ENCODE measurements at places on chromosomes 4 and X. TPM values are rescaled to one million over a fixed set of nuclear protein-coding genes. Genes with fewer than 3 reads are reported as not detected.

The DCAF4L1 gene
- polyA plus RNA-seq, result 0.21 TPM

The ATP1B4 gene
- 0.45 TPM for polyA plus RNA-seq

The ATOH1 gene
- 34.2 TPM for polyA plus RNA-seq

The DOCK11 gene
- 9.7 TPM for polyA plus RNA-seq

The ZMYM3 gene
- 29.7 TPM for polyA plus RNA-seq

The SPOCK3 gene
- 22.4 TPM for polyA plus RNA-seq

The SPRY1 gene
- 97.7 TPM for polyA plus RNA-seq

DNA sequence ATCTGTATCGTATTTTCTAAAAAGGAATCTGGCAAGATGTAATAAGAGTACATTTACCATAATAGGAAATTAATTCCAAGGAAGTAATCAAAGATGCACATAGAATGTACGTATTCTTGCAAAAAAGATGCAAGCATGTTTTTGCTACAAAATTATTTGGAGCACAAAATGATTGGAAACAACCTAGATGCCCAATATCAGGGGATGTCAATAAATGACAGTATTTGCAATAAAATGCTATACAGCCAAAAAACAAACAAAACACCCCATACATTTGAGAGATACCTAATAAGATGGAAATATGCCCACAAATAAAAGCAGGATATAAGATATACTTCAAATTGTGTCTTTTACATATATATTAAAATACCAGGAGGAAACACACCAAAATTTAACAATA, 29.3 kb upstream of the MAML3 start:
- no peak for DNase-seq

- DNase-seq, result no peak
Measured at GRCh38 chr4:67333664-67334063, 211.6 kb downstream of the CENPC start.

- no peak for DNase-seq
Measured at GRCh38 chrX:8921615-8922014, 112.3 kb downstream of the FAM9B start.

- DNase-seq, result no peak
Measured at GRCh38 chr4:27934871-27935270, 1074.2 kb downstream of the STIM2 start.

DNA sequence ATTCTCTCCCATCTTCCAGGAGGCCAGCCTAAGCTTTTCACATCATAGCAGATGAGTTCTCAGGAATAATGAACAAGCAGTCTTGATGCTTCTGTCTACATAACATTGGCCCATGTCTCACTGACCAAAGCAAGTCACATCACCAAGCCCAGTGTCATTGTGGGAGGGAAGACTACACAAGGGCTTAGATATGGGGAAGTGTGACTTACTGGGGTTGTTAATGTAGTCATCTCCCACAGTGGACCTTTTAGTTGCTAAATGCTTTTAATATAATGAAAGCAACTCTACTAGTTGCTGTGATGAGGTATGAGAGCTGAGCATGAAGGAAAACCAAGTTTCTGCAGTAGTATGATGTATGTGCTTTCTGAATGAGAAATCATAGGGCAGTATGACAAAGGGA, 40.5 kb downstream of the TSPAN7 start:
- DNase-seq, result no peak

GRCh38 chr4:173014113-173014558, 154.5 kb upstream of the GALNT7 start:
- no peak for DNase-seq

DNA sequence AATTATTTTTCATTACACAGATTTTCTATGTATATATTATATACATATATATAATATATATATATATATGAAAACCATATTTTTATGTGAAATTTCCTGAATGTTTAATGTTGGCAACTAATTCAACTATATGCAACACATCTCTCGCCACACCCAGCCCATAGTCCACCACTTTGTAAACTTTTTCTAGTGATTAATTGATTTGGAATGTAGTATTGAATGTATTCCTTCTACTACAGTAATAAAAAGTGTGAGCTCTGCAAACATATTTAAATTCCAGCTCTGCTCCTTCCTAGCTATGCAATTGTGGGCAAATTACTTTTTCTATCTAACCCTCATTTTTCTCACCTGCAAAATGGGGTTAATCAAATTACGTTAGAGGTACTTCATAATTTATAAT, 187.8 kb downstream of the TEX11 start:
- DNase-seq, result no peak

DNA sequence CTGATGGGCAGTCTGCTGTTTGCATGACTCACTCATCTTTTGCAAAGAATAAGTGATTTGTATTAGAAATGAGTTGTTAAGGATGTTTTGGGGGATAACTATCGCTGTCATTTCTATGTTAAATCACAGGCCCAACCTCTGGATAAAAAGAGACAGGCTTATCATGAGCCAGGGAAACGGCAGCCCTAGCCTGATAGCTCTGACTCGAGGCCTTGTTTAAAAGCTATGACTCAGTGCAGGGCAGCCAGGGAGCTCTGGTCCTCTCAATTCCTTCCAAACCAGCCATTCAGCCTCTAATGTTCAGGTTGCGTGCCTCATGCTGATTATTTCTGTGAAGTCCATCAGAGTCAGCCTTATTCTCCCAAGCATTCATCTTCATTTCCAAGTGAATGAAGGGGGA, 305.9 kb upstream of the HAND2 start:
- peak; percentile 17 for DNase-seq

DNA sequence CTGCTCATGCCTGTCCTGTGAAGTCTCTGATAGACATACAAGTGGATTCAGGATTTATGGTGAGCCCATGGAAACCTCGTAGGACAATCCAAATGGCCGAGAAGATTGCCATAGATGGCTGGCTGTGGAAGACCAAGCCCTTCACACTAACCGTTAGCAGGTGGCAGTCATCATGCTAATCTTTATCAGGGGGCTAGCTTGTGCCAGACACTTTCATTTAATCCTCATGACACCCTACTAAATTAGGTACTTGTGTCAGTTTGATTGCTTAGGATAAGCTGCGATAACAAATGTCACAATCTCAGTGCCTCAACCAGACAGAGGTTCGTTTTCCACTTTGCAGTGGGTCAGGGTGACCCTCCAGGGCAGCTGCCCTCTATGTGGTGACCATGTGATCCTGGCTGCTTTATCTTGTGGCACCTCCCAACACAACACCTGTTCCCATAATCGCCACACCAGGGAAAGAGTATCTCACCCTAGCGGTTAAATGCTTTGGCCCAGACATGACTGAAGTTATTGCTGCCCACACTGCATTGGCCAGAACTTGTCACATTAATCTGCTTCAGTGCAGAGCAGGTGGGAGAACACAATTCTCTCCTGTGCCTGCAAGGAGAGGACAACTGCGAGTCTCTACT, 60.8 kb downstream of the REPS2 start:
- no peak for DNase-seq

DNA sequence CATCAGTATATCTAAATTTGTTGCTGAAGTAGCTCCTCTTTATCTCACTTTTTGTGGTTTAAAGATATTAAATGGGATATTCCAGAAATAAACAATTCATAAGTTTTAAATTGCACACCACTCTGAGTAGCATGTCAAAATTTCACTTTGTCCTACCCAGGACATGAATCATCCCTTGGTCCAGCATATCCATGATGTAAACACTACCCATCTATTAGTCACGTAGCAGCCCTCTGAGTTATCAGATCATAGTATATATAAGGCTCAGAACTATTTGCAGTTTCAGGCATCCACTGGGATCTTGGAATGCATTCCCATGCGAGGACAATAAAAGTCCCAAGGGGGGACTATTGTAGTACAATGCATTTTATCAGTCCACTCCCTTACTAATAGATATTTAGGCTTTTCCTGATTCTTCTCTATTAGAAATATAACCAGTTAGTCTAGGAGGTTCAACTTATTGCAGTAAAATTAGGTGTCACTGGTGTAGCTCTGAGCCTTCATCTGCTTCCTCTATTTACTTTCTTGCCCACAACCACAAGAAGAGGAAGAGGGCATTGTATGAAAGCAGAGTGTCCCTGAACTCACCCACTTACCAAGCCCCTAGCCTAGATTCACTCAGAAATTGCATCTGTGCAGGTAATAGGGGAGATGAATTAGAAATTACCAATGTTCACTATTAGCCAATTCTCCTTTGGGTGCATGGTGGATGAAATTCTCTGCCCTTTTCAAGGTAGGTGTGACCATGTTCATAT, 409.8 kb upstream of the GALNT7 start:
- no peak for DNase-seq

GRCh38 chr4:145805490-145805889, 125.5 kb downstream of the C4orf51 start:
- DNase-seq, result no peak

- no peak for DNase-seq
Measured at GRCh38 chr4:8586246-8586645, 6.1 kb downstream of the GPR78 start.

- DNase-seq, result no peak
Measured at GRCh38 chr4:128542047-128542446, 254.4 kb upstream of the PGRMC2 start.

DNA sequence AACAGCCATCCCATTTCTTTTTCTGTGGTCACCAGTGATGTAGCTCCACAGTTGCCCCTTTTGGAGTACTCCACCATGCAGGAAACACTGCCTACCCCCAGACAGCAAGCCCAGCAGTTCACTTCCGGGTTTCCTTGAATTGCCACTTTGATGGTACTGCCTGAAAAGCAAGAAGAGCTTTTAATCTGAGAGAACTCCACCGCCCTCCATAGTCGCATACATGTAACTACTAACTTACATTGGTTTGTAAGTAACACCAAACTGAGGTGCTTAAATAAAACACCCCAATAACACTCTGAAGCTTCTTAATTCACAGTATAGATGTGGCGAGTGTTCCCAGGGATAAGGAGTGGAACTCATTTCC, 53.6 kb upstream of the HPSE start:
- no peak for DNase-seq

DNA sequence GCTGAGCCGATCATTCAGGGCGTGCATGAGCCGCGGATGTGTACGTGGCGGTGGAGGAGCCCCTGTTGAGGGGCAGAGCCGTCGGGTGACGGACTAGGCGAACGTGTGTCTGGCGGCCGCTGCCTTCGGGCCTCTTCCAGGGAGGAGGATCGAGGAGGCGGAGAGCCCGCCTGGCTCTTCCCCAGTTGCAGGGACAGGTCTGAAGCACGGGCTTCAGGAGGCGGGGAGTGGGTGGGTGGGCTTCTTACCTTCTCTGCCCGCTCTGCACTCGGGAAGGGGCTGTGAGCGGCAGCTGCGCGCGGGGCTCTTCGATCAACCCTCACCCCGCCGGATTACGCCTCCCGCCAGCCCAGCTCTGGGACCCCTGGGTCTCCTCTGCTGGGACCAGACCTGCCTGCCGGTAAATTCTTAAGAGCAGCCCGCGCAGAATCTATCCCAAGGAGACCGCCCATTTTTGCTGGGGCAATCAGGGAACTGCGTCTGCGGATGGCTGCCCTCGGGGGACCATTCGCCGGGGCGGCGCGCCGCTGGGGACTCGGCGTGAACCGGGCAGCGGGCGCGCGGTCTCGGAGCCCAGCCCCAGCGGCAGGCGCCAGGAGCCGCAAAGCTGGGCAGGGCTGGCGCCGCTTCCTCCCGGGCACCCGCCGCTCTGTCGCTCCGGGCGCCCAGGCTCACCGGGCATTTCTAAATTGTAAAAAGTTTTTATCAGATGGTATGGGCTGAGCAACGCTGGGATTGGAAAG, 4.9 kb downstream of the PLAC8 start:
- peak; percentile 28 for DNase-seq

DNA sequence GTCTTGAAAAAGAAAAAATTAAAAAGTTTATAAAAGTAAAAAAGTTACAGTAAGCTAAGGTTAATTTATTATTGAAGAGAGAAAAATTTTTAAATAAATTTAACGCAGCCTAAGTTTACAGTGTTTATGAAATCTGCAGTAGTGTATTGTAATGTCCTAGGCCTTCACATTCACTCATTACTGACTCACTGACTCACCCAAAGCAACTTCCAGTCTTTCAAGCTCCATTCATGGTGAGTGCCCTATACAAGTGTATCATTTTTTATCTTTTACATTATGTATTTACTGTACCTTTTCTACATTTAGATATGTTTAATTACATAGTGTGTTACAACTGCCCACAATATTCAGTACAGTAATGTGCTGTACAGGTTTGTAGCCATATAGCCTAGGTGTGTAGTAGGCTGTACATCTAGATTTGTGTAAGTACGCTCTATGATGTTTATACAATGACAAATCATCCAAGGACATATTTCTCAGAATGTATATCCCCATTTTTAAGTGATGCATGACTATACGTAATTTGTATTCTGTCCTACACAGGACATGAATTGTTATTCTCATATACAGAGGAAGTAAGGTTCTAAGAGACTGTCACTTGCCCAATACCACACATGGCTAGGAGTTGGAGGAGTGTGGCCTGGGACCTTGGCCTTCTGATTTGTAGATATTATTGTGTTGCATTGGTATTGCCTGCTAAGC, 19.5 kb upstream of the PDCL2 start:
- DNase-seq, result no peak

GRCh38 chrX:103554687-103555424, 30.5 kb upstream of the TCEAL4 start:
- DNase-seq, result peak; percentile 70

- DNase-seq, result peak; percentile 11
Measured at GRCh38 chr4:8319731-8320385, 50.3 kb downstream of the HTRA3 start.

DNA sequence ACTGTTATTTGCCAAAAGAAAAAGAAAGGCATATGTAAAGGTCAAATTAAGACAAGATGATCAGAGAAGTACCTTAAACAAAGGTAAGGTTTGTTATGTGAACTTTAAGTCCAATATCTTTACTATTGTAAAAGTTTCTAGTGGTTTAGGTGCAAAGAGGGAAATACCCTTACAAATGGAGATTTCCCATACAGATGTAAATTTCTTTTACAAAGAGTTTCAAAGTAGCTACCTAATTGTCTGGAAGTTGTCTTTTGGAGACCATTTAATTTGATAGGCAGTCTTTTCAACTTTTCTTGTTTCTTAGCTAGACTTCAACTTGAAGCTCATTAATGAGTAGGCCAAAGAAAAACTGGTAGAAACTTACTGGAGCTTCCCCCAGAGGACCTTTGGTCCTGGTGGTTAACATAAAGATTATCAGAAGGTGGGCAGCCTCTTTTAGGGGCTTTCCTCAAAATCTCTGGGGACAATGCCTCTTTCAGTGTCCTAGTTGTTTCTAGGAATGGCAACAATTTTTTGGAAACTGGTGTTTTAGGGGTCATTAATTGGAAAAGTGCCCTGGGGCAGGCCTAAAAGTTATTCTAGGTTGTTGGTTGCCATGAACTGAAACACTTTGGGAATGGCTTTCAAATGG, 297.3 kb downstream of the GUCY2F start:
- DNase-seq, result no peak

DNA sequence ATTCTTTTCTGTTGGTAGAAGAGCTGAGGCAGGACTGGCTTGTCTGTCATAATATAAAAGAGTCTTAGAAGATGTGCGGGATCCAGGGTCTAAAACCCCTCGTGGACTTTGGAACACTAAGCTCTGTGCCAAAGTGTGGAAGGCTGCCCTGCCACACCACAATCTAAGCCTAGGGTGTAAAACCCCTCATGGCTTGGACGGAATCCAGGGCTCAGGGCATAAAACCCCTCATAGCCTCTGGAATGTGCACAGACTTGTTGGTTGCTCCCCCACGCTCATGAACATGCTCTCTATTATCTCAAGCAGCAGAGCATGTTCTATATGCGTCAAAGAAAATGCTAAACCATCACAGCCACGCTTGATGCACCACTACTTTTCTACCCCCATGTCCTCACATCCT, 483.6 kb downstream of the GABRG1 start:
- no peak for DNase-seq
